Fibroblast of skin of left biceps (primary cell): ENCODE measurements at places on chromosomes 3 and 15.

DNA sequence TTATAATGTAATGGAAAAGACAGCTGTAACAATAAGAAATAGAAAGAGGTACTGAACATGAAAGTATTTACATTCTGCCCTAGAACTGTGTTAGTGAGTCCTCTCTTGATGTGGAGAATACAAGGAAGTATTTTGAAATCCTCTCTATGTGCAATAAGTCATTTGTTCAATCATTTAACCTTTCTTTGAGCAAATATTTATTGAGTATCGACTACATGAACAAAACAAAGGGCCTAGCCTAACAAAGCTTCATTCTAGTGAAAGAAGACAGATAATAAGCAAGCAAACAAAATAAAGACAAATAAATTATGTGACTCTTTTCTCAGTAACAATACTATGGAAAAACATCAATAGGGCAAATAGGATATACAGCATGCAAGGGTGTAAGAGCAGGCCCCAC lies 354.9 kb upstream of the ATP11B start:
- no peak for DNase-seq

DNA sequence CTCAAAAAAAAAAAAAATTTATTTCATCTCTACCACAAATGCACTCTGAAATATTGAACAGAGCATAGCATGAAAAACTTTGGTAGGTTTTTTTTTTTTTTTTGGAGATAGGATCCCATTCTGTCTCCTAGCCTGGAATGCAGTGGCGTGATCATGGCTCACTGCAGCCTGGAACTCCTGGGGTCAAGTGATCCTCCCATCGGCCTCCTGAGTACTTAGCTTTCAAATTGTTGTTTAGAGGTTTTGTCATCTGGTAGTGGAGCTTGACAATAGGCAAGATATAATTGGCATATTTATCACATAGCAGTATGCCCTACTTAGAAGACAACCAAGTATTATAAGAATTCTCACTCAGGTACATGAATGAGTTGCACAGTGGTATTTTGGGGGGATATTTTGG lies 234.2 kb upstream of the ST8SIA2 start:
- no peak for DNase-seq

DNA sequence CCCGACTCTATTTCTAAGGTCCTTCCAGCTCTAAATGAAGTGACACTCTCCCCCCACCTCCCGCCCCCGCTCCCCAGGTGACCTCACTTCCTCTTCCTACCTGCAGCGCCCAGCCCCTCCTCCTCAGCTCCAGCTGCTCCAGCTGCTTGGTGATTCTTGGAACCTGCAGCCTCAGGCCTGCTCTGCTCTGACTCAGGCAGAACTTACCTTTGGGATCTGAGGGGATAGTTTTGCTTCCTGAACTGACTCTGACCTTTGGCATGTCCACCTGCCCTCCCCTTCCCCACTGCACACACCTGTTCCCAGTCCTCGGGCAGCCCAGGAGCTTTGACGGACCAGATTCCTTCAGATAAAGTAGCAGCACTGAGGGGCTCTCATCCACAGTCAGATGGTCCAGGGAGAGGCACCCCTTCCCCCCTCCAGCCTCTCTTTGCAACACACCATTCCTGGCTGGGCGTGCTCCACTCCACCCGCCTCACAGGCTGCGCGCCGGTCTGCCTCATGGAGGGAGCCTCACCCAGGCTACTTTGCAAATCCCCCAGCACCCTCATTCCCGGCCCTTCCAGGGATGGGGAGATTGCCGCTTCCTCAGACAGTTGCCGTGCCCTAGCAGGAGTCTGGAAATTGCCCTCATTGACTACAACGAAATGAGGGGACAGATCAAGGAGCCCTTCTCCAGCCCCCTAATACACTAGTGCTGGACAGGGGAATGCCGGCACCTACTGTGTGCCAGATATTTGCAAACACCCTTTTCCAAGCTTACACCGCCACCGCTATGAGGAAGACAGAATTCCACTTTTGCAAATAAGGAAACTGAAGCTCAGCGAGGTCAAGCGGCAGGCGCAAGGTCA lies 692 bp upstream of the C15orf39 start:
- DNase-seq = no peak

DNA sequence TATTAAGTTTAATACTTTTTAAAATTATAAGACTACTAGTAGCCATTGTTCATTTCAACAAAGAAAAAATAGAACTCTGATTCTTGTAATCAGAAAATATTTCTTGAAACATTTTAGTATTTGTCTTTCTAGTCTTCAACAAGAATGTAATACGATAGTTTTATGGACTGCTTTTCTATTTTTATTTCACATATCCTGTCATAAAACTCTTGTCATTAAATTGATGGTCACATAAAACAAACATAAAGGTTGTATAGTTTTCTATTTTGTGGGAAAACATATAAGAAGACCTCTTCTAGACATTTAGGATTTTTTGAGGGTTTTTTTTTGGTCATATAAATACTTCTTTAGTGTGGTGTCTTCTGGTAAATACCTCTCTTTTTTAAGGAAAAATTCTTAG lies 62.4 kb downstream of the ATP2C1 start:
- no peak for DNase-seq

DNA sequence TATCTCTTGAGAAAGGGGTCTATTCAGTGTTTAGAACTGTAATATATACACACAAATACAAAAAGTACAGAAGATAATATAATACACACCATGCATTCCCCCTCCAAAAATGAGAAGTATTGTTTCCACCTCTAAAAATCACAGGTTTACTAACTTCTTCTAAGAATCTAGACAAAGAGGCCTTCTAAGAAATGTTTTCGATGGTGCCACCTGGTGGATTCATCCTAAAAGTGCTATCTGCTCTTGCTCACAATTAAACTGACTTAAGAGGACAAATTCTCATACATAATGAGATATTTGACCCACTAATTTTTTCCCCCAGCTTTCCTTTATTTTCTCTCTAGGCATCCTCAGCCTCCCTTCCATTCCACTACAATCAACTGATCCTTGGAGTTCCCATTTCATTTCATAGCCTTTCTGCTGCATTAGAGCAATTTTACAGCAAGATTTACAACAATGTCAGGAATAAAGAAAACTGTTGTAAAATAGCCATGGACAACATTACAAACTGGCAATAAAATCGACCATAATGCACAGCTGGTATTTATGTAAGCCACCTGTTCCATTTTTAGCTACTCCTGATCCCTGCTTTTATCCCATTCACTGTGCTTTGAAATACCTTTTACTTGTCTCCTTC lies 124.6 kb downstream of the ARRDC4 start:
- peak; percentile 34 for DNase-seq

GRCh38 chr15:72541674-72542073 lies 67.5 kb downstream of the ARIH1 start:
- no peak for DNase-seq

GRCh38 chr3:14137445-14137844 lies 12.6 kb downstream of the TMEM43 start:
- DNase-seq = no peak
